ENCODE measurements at places on chromosomes 7 and 10. TPM values are rescaled to one million over a fixed set of nuclear protein-coding genes. Genes with fewer than 3 reads are reported as not detected.

The IKZF5 gene
- 12.1 TPM for total RNA-seq

GRCh38 chr7:100887516-100888290, 1.8 kb downstream of the UFSP1 start:
- peaks cover 62% of the 10 kb centered on the region for H3K4me1 ChIP-seq
- peak; percentile 82 for DNase-seq
- peak overlapping the region; percentile 91 for H3K27ac ChIP-seq
- H3K36me3 ChIP-seq, result peaks cover 58% of the 10 kb centered on the region
- peaks cover 12% of the 10 kb centered on the region for H3K27me3 ChIP-seq

DNA sequence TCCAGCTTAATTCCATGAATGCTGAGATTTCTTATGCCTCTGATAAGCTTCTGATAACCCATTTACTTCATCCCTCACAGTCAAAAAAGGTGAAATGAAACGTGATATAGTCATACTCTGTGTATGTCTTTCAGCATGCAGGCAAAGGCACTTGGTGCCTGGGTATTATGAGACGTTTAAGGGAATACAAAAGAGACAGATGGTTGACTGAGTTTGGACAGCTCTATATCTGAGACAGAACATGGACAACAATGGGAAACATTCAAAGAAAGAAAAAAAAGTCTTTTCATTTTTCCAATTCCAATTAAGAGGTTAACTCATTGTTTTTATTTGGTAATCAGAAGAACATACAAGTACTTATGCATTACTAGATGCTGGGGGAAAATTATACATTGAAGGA, 96.2 kb downstream of the PPP1R17 start:
- H3K4me3 ChIP-seq, result no peak overlapping the region
- no peak overlapping the region for H3K27ac ChIP-seq
- H3K4me1 ChIP-seq, result no peaks in the 10 kb centered on the region
- DNase-seq, result no peak
- no peaks in the 10 kb centered on the region for H3K27me3 ChIP-seq
- no peaks in the 10 kb centered on the region for H3K36me3 ChIP-seq

- H3K27me3 ChIP-seq, result no peaks in the 10 kb centered on the region
- H3K36me3 ChIP-seq, result peaks cover 56% of the 10 kb centered on the region
- peaks cover 32% of the 10 kb centered on the region for H3K4me1 ChIP-seq
- DNase-seq, result no peak
Measured at GRCh38 chr7:114939484-114940097, 17.7 kb downstream of the MDFIC start.

The EIF4EBP2 gene
- 60.8 TPM for total RNA-seq

The CRHR2 gene
- total RNA-seq, result not detected

DNA sequence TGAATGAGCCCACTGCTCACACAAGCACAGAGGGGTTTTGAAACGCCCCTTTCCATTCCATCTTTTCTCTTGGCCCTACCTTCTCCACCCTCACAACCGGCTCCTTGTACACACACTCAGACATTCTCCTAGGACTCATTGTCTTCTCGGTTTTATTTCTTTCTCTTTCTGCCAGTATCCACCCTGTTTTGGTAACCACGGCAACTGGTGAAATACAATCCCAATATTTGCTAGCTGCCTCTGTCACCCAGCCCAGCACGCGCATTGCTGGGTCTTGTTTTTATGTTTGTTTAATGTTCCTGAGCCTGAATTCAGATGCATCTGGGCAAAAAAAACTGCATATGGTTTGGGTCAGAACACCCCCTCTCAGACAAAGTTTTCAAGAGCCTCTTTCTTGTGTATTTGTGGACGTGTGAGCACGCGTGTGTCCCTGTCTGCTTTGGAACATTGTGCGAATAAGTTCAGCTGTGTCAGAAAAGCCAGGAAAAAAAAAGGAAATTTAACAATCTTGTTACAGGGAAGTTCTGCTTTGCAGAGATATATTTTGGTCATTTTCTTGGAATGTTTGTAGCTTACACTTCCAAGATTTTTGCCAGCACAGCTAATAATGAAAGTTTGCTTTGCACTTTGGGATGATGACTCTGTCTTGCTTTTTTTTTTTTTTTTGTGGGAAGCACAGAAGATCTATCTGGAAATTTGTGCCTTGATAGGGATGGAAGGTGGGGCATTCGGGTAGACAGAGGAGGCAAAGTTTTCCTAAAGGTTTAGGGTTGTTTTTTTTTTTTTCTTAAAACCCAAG, 225.9 kb downstream of the TRIL start:
- H3K4me3 ChIP-seq, result no peak overlapping the region
- H3K27ac ChIP-seq, result no peak overlapping the region
- no peaks in the 10 kb centered on the region for H3K36me3 ChIP-seq
- DNase-seq, result no peak
- H3K27me3 ChIP-seq, result peaks cover 15% of the 10 kb centered on the region
- no peaks in the 10 kb centered on the region for H3K4me1 ChIP-seq

- H3K27ac ChIP-seq, result no peak overlapping the region
- H3K36me3 ChIP-seq, result peaks cover 29% of the 10 kb centered on the region
- H3K4me3 ChIP-seq, result no peak overlapping the region
- no peaks in the 10 kb centered on the region for H3K4me1 ChIP-seq
Measured at GRCh38 chr7:137981175-137981574, 20.7 kb downstream of the CREB3L2 start.

DNA sequence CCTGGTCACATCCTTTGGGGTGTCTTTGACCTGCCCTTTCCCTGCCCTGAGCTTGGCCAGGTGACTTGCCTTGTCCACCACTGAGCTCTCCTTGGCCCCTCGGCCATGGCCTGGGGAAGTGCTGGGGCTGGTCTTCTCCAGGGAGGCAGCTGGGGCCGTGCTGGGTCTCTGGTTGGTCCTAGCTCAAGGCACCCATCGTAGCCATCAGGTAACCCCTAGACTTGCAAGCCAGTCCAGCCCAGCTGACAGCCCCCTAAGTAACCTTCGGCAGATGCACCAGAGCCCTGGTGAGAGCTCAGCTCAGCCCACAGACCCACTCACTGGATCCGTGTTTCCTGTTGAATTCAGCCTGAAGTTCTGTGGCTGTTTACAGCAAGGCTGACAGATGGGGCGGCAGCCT, 176.2 kb upstream of the SHH start:
- H3K27ac ChIP-seq, result no peak overlapping the region
- DNase-seq, result no peak

The ANKRD1 gene
- not detected for total RNA-seq

GRCh38 chr10:100364175-100364574, 17.1 kb downstream of the SCD start:
- peaks cover 41% of the 10 kb centered on the region for H3K4me1 ChIP-seq
- H3K36me3 ChIP-seq, result peaks cover 62% of the 10 kb centered on the region
- H3K4me3 ChIP-seq, result no peak overlapping the region
- H3K27ac ChIP-seq, result no peak overlapping the region

DNA sequence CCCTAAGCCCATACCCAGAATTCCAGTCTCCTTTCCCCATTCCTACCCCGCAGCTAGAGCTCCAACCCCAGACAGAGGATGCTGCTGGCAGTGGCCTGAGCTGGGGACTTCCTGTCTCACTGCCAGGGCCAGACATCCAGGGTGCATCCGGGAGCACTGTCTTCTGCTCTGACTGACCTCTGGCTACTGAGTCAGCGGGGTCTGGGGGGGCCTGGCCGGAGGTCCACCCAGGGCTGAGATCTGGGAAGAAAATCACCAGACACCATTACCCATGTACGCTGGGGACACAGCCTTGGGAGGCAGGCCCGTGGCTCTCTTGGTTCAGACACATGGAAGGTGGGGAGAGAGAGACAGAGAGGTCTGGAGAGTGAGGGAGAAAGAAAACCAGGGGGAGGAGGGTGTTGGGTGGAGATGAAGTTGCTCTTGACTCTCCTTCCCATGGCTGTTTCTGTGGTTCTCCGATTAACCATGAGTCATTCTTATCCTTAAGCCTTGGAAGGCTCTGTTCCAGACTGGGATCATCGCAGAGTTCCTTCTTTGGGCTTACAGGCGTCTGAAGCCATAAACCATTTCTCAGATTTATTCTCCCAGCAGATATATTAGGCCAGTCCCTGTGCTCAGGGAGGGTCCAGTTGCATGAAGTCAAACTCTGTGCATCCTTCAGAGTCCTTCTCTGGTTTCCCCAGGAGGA, 23.6 kb downstream of the TSPAN15 start:
- peaks cover 2% of the 10 kb centered on the region for H3K4me1 ChIP-seq
- no peak for DNase-seq
- H3K27ac ChIP-seq, result no peak overlapping the region
- H3K27me3 ChIP-seq, result peaks cover 21% of the 10 kb centered on the region

GRCh38 chr10:87092861-87093631, 1.6 kb downstream of the GLUD1 start:
- DNase-seq, result peak; percentile 50
- H3K27ac ChIP-seq, result peak overlapping the region; percentile 94
- H3K4me1 ChIP-seq, result peaks cover 48% of the 10 kb centered on the region
- peak overlapping the region; percentile 92 for H3K4me3 ChIP-seq
- H3K27me3 ChIP-seq, result no peaks in the 10 kb centered on the region

The TCERG1L gene
- not detected for total RNA-seq

The DDC gene
- total RNA-seq, result not detected

All from activated CD8-positive, alpha-beta T cell treated with anti-CD3 and anti-CD28 coated beads, Interleukin-2, amount 10 ng/mL, durations not matched to agents 7 days and 5 days (primary cell).